HepG2 (cell line): ENCODE measurements at places on chromosomes 3 and 15. TPM values are rescaled to one million over a fixed set of nuclear protein-coding genes. Genes with fewer than 3 reads are reported as not detected.

Gene TMEM40
- not detected in 2 replicates for total RNA-seq

Gene PLIN1
- 0.73 and 1.2 TPM in 2 replicates for total RNA-seq

Gene SOX14
- total RNA-seq = not detected in 2 replicates

Gene SPG11
- total RNA-seq = 31.5 and 35.0 TPM in 2 replicates

DNA sequence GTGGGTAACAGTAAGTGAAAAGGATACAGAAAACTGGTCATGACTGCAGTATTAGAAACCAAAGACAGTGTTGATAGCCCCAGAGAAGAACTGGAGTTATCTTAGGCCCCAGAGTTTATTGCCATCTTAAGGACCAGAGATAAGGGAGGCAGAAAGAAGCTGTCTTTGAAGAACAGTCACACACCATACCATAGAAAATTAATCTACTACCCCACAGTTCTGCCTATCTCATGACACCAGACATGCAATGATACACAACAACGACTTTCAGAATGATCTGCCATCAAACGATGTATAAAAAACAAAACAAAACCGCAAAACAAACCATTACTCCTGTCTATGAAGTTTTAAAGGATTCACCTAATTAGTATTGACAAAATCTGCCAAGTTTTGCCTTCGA is 9.6 kb downstream of the CPOX start:
- no peaks in the 10 kb centered on the region for H3K27me3 ChIP-seq
- H3K36me3 ChIP-seq = peaks cover 65% of the 10 kb centered on the region
- no peaks in the 10 kb centered on the region for H3K4me1 ChIP-seq
- H3K4me3 ChIP-seq = no peak overlapping the region
- DNase-seq = no peak

- no peaks in the 10 kb centered on the region; the same call in 1 of the 2 replicates for H3K36me3 ChIP-seq
- H3K4me3 ChIP-seq = no peak overlapping the region
- peaks cover 52% of the 10 kb centered on the region for H3K4me1 ChIP-seq
Measured at GRCh38 chr15:62432702-62433398, 267.8 kb upstream of the C2CD4B start.

- no peak overlapping the region for H3K4me3 ChIP-seq
- no peaks in the 10 kb centered on the region for H3K27me3 ChIP-seq
- H3K4me1 ChIP-seq = no peaks in the 10 kb centered on the region
- DNase-seq = no peak
- no peaks in the 10 kb centered on the region for H3K36me3 ChIP-seq
Measured at GRCh38 chr3:94896994-94897393, 834.1 kb downstream of the NSUN3 start.

- no peaks in the 10 kb centered on the region for H3K27me3 ChIP-seq
- H3K36me3 ChIP-seq = no peaks in the 10 kb centered on the region
- no peak overlapping the region for H3K4me3 ChIP-seq
- no peak overlapping the region for H3K27ac ChIP-seq
- DNase-seq = no peak
Measured at GRCh38 chr3:179175358-179175757, 27.2 kb downstream of the PIK3CA start.

- peaks cover 2% of the 10 kb centered on the region; the same call in 1 of the 2 replicates for H3K36me3 ChIP-seq
- H3K4me3 ChIP-seq = no peak overlapping the region
- no peaks in the 10 kb centered on the region for H3K4me1 ChIP-seq
Measured at GRCh38 chr3:170257145-170257544, 34.9 kb downstream of the PRKCI start.

GRCh38 chr15:59906046-59906445 is 98.1 kb upstream of the FOXB1 start:
- no peaks in the 10 kb centered on the region for H3K4me1 ChIP-seq
- no peak overlapping the region for H3K4me3 ChIP-seq
- H3K27me3 ChIP-seq = no peaks in the 10 kb centered on the region; the same call in 2 of the 3 replicates
- no peaks in the 10 kb centered on the region for H3K36me3 ChIP-seq

DNA sequence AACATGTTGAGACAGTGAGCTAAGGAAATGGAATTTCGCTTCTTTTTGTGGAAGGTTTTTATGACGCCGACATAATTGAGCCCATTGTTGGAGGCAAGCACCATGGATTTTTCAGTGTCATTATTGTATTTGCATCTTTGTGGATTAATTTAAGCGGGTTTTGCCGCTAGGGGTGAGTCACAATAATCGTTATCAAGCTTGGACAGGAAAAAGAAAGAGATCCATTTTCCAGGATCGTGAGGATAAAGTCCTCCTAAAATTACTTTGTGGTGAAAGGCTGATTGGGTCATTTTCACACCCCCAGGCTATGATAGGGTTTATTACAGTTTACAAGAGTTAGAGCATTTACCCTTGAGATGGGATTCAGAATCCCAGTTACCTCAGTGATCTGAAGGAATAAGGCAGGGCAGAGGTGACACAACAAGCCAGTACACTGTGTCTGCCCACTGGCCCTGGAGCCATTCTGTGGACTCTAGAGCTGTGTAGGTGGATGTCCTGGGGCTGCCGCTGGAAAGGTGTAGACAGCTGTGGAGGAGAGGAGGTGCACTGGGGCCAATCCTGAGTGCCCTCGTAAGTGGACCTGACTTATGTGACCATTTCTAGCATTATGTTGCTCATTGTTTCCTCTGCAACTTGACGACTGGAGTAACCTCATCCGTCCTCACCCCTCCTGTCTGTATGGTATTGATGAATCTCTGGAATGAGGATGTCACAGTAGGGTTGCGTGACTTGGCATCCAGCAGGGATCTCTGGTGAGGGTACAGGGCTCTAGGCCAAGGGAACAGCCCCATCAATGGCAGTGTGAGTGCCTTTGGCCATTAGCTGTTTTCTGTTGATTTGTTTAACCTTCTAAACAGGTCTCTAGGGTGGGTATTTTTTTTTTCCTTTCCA is 370.1 kb downstream of the LRTM1 start:
- no peak overlapping the region for H3K27ac ChIP-seq
- no peak for DNase-seq
- no peak overlapping the region for H3K4me3 ChIP-seq
- no peaks in the 10 kb centered on the region for H3K36me3 ChIP-seq
- H3K4me1 ChIP-seq = no peaks in the 10 kb centered on the region
